Activated T-cell treated with anti-CD3 and anti-CD28 coated beads, Interleukin-2, amount 50 U/mL, for 72 hours (primary cell): ENCODE measurements at places on chromosomes 2 and 18. TPM values are rescaled to one million over a fixed set of nuclear protein-coding genes. Genes with fewer than 3 reads are reported as not detected.

KCNIP3 gene
- total RNA-seq: not detected

CLIP4 gene
- total RNA-seq: 25.2 TPM

- no peak overlapping the region for H3K4me3 ChIP-seq
- DNase-seq: no peak
- no peaks in the 10 kb centered on the region for H3K36me3 ChIP-seq
- peaks cover 5% of the 10 kb centered on the region for H3K27me3 ChIP-seq
These were observed 23.8 kb upstream of the PXDN start for GRCh38 chr2:1767939-1768691.

DNA sequence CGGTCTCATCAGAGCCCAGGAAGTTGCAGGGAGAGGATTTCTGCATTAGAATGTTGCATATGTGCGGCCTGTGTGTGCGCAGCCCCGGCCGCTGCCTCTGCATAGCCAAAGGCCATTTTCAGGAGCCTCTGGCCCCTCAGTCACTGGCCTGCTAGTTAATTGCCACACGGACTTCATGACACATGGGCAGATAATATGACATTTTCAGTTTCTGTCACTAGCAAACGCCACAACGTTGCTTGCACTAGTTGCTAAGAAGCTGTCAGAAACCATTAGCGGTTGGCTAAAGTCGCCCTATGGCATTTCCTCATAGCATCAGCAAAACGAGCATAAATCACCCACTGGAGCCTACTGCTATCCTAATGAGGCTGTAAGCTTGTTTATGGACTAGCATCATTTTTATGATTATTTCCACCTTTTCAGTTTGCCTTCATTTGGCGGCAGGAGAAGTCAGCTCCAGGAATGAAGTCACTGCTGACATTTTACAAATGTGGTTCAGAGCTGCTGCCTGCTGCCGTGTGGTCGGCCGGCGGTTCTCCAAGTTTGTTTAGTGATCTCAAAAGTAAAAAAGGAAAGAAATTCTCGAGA, 73.7 kb downstream of the MEIS1 start:
- H3K4me1 ChIP-seq: no peaks in the 10 kb centered on the region
- H3K27me3 ChIP-seq: no peaks in the 10 kb centered on the region
- no peaks in the 10 kb centered on the region for H3K36me3 ChIP-seq
- H3K4me3 ChIP-seq: no peak overlapping the region
- no peak for DNase-seq
- no peak overlapping the region for H3K27ac ChIP-seq

DNA sequence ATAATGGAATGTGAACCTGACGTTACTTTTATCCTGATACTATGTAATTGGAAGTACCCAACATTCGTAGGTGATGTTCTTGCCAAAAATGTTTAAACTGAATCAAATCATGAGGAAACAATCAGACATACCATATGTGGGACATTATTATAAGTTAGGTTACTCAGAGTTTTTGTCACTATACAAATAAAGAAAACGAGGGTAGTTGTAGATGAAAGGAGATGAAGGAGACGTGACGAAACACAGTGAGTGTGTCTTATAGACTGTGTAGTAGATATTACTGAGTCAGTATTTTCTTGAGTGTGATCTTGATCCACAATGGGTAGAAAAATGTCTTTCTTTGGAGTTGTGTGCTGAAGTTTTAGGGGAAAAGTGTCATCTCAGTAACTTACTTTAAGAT, 176.8 kb downstream of the ZNF407 start:
- no peaks in the 10 kb centered on the region for H3K27me3 ChIP-seq
- no peak overlapping the region for H3K4me3 ChIP-seq
- H3K27ac ChIP-seq: no peak overlapping the region
- H3K4me1 ChIP-seq: no peaks in the 10 kb centered on the region
- no peak for DNase-seq
